ENCODE measurements at places on chromosomes 3 and 15.

GRCh38 chr15:27846722-27847395 lies 252.3 kb downstream of the OCA2 start:
- no peak for DNase-seq

- DNase-seq: no peak
Measured at GRCh38 chr15:95799286-95800200, 531.0 kb upstream of the NR2F2 start.

- no peak for DNase-seq
Measured at GRCh38 chr15:72859017-72859756, 75.6 kb upstream of the ADPGK start.

GRCh38 chr3:25292036-25292435 lies 136.0 kb upstream of the RARB start:
- DNase-seq: no peak

DNA sequence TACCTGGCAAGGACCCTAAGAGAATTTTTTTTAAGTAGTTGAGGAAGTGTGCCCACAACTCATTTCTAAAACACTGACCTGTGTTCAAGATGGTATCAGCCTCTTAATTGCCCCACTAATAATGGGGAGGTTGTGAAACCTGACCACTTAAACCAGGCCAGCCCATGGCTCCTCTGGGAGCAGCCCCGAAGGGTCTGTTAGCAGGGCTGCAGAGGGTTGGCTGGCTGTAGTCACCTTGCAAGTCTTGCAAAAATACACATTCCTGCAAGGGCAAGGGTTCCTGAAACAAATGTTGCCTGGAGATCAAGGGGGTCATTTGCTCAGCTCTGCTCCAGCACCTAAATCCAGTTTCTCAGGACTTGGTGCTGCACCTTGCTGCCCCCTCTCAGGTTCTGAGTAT lies 3.2 kb downstream of the IL17RD start:
- DNase-seq: no peak

DNA sequence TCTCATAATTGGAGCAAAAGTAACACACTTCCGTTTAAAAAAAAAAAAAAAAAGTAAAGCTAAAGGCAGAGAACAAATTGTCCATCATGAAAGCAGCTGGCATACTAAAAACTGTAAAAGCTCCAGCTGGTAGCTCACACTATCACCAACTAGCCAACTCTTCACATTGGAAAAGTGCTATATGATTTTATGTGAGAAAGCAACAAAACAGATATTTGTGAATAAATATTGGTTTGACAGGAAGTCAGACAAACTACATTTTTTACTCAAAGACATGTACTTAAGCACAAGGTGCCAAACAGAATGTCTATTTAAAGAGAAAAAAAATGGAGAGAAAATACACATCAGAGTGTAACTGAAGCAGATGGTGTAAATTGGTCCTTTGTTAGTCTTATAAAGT lies 231.2 kb upstream of the CADM2 start:
- DNase-seq: no peak

DNA sequence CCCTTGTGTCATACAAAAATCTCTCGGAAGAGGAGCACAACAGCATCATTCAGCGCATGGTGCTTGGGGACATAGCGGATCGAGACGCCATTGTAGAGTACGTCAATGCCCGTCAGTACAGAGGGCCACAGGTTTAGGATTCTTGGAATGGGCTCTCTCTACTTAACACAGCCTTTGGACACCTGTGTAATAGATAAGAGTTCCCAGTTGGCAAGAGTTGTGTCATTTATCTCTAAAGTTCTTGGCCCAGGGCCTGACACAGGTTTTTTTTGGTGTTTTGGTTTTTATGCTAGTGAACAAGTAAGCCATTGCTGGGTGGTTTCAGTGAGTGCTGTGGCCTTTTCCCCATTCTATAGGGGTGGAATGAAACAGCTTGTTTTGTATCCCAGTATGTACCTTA lies 54.1 kb downstream of the SNRK start:
- DNase-seq: no peak

DNA sequence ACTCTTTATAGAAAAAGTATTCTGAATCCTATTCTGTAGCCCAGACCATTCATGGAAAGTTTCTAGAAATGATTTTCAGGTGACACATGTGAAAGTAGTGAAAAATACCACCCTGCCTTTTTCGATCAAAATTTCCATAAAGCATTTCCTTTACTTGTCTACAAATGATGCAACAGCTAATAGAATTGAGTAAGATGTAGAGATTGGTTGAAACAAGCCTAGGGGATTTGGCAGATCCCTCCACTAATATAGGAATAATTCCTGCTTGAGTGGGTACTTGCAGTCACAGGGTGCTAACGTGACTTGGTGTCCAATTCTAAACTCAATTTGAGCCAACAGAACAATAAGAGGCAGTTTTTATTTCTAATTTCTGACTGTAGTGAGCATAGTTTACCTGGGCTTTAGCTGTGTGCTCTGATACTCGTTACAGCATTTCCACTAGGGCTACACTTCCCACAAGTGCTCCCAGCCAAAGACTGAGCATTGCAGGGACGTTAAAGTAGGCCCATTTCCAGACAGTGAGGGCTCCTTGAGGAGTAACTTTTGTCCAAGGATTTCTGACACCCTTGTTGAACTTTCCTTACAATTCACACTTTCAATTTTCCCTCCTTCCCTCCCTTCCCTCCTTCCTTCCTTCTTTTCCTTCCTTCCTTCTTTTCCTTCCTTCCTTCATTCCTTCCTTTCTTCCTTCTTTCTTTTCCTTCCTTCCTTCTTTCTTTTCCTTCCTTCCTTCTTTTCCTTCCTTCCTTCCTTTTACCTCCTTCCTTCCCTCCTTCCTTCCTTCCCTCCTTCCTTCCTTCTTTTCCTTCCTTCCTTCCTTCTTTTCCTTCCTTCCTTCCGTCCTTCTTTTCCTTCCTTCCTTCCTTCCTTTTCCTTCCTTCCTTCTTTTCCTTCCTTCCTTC lies 53.9 kb upstream of the TP63 start:
- DNase-seq: no peak

DNA sequence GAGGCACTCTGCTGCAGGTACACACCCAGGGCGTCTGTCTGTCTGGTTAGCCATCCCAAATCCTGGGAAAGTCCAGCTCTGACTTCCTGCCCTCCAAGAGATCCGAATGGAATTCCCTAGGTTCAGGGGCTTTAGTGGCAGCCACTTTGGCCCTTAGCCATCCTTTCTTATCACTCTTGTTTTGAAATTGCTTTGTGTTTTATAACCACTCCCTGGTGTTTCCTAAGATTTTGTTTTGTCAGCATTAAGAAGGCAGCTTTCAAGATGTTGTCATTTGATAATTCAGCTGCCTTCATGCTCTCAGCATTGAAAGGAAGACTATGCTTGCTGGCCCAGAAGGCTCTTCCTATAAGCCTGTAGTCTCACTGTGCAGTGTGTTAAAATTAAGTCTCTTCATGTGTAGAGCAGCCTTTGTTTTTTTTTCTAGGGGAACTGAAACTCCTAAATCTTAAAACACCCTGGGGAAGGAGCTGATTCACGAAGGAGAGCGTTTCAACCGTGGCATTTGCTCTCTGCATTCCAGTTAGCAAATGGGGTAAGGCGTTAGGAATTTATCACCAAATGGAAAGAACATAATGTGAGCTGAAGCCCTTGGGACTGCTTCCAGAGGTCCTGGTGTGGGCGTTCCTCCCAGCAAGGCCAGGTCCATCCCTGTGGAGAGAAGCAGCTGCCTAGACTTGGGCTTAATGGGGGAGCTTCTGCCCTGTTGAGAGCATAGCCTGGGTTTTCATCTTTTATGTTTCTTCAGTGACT lies 14.2 kb upstream of the CLEC3B start:
- DNase-seq: no peak

- DNase-seq: no peak
Measured at GRCh38 chr3:89223188-89223587, 115.8 kb downstream of the EPHA3 start.

DNA sequence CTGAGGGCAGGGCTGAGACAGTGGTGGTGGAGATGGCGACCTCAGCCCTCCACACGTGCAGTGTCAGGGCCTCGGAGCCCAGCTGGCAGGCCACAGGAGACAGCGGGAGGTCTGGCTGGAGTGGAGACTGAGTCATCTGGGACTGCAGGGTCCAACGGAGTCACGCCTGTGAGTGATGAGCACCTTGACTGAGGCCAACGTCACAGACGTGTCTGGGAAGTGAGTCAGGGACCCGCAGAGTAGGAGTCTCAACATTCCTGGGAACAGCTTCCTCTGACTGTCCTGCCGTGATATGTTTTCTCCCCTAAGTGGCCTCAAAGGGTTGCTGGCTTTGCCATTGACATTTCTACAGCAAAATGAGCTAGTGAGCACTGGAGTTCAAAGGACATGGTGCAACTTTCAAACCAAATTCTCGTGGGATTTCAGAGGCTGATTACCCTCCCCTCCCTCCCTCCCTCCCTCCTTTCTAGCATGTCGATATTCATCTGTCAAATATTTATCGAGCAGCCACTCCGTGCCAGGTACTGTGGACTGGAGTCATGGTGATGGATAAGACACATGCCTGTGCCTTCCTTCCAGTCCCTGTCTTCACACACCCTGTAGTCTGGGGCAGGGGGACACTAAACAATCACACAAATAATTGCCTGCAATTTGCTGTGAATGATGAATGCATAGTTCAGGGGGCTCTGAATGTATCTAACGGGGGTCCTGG lies 53.3 kb upstream of the AMOTL2 start:
- DNase-seq: no peak

DNA sequence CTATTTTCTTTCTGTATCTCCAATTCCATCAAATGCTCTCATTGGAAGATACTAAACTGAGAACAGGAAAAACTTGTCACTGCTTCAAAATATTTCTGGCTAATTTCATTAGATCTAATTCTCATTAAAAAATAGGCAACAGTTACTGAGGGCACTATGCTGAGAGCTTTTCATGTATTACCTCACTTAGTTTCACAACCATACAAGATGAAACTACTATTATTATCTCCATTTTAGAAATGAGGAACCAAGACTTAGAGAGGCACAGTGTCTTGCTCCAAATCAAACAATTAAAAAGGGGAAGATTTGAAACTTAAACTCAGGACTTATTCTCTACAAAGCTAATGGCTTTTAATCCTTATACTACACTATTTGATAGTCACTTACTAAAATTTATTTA lies 7.2 kb upstream of the OTOL1 start:
- no peak for DNase-seq

DNA sequence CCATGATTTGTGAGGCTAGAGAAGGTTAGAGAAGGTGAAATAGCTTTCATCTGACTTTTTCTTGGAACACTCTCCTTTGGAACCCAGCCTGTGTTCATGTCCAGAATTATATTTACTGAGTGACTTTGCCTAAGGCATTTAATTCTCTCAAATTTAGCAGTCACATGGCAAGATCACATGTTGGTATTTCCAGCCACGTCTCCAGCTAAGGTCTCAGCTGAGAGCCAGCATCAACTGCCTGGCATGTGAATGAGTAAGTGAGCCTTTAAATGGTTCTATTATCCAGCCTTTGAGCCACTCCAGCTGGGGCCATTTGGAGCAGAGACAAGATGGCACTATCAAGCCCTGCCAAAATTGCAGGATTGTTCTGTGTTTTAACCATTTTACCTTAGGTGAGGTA lies 130.2 kb upstream of the SGO1 start:
- no peak for DNase-seq

- DNase-seq: no peak
Measured at GRCh38 chr3:74897006-74897405, 282.5 kb upstream of the CNTN3 start.

- DNase-seq: no peak
Measured at GRCh38 chr15:52262364-52262763, 33.2 kb downstream of the MYO5C start.

GRCh38 chr3:54710954-54711353 lies 216.9 kb downstream of the LRTM1 start:
- DNase-seq: no peak

- no peak for DNase-seq
Measured at GRCh38 chr3:78077178-78077577, 1037.3 kb downstream of the ROBO2 start.
